Dermis microvascular lymphatic vessel endothelial cell (primary cell): ENCODE measurements at places on chromosomes 6 and 20.

DNA sequence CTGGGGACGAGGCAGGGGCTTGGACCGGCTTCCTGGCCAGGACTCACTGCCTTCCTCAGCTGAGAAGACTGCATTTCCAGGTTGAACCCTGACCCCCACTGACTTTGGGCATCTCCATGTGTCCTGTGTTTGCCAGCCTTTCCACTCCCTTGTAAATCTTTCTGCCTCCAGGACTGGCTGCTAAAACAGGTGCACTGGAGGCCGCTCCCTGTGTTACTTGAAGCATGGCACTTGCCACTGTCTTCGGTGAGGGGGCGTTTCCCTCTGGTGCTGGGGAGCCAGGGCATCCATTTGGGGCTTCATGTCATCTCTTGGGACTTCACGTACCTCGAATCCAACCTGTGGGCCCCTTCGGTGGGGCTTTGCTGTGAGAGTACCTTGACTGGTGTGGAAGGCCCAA, 6.7 kb upstream of the RBM38 start:
- no peak for DNase-seq

DNA sequence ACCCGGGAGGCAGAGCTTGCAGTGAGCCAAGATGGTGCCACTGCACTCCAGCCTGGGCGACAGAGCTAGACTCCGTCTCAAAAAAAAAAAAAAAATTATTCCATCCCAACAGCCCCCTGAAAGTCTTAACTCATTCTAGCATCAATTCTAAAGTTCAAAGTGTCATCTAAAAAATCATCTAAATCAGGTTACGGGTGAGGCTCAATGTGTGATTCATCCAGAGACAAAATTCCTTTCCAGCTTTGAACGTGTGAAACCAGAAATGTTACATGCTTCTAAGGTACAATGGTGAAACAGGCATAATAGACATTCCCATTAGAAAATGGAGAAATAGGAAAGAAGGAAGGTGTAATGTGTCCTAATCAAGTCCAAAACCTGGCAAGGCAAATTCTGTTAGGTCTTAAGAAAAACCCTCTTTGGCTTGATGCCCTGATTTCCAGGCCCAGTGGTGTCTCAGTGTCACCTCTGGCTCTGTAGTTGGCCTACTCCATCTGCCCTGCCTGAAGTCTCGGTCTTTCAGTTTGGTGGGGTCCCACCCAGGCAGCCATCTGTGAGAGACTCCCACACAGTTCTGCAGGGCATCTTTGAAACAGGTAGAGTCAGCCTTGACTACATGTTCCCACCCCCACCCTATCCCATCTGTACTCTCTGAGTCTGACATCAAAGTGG, 43.5 kb downstream of the HFE start:
- DNase-seq: no peak

DNA sequence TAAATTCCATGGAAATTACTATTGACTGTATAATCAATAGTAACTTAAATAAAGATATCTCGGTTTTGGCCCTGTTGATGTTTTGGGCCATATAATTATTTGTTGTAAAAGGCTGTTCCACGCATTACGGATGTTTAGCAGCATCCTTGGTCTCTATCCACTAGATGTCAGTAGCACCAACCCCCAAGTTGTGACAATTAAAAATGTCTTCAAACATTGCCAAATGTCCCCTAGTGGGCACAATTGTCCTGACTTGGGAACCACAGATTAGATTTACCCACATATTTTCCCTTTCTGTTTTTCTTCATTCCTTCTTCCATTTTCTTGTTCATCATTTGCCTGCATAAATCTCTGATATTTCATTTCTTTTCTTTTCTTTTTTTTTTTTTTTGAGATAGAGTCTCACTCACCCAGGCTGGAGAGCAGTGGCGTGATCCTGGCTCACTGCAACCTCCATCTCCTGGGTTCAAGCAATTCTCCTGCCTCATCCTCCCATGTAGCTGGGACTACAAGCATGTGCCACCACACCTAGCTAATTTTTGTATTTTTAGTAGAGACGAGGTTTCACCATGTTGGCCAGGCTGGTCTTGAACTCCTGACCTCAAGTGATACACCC, 13.6 kb upstream of the WFDC8 start:
- peak; percentile 37 for DNase-seq

- DNase-seq: no peak
These were observed 3.6 kb downstream of the GTSF1L start for GRCh38 chr20:43723186-43723585.

GRCh38 chr20:63253065-63253437, 1.2 kb downstream of the NKAIN4 start:
- no peak for DNase-seq

- DNase-seq: no peak
These were observed 344.0 kb downstream of the PLCB1 start for GRCh38 chr20:8476021-8476420.

- DNase-seq: no peak
These were observed 2.1 kb upstream of the TNFAIP3 start for GRCh38 chr6:137864812-137865508.

- peak; percentile 91 for DNase-seq
These were observed 59.5 kb upstream of the BMP2 start for GRCh38 chr20:6708010-6708409.
